ENCODE measurements at places on chromosomes 16 and 17.

GRCh38 chr17:50155115-50155819 is 4.8 kb upstream of the PPP1R9B start:
- DNase-seq: no peak

- DNase-seq: no peak
Observed at GRCh38 chr16:16076423-16076813, 127.0 kb downstream of the ABCC1 start.

DNA sequence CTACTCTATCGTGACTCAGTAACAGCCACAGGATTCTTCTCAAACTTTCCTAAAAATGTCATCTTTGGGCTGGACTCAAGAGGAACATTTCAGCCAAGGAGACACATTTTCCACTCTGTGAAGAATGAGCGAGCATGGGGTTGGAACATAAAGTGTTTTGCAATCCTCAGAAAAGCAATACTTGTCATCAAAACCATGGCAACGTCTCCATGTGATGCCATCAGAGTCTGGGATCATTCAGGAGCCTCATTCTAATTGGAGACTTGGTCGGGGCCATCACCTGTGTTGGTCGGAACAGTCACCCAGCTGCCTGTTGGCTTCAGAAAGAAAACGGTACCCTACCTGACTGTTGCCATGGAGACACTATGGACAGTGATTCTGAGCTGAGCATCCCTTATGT is 25.5 kb downstream of the MYOCD start:
- DNase-seq: no peak

DNA sequence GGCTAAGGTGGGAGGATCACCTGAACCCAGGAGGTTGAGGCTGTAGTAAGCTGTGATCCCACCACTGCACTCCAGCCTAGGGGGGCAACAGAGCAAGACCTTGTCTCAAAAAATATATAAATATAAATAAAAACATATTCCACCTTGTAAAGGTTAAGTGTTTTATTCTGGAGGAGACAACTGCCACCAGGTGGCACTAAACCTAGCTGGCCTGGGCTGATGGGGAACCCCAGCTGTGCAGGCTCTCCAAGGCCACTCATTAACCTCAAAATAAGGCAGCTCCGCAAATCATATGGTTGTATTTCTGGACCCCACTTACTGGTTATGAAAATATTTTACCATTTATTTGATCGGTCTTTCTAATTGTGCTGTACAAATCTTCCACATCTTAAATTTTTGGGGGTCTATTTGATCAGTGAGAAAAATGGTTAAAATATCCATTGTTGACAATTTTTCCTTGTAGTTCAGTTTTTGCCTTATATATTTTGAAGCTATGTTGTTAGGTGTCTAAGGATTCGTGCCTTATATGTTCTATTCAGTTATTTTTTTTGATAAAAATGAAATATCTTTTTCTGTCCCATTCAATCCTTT is 8.5 kb upstream of the ICAM2 start:
- DNase-seq: peak; percentile 80

DNA sequence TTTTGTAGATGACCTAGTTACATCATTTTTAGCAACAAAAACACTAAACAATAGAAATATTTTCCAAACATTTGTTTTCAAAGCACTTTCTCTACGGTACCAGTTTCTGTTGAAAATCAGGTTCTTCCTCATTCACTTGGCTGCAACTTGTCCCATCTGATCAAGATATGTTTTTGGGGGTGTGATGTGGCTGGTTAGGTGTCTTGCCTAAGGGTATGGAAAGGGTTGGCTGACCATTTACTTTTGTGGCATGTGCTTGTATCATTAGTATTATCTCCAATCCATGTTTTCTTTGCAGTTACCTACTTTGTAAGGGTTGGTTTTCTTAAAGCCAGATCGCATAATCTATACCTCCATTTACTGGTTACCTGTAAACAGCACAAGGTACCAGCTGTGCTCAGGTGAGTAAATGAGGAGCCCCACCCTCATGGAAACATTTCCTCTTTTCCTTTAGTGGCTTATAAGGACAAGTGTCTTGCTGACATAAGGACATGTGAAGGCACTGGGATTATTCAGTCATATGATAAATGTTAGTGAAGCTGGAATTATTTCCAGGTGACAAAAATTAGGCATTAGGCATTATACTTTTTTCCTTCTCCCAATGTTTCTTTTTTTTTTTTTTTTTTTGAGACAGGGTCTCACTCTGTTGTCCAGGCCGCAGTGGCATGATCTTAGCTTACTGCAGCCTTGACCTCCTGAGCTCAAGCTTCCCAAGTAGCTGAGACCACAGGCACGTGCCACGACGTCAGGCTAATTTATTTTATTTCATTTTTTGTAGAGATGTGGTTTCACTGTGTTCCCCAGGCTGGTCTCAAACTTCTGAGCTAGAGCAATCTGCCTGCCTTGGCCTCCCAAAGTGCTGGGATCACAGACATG is 162.0 kb downstream of the CCDC182 start:
- DNase-seq: no peak

DNA sequence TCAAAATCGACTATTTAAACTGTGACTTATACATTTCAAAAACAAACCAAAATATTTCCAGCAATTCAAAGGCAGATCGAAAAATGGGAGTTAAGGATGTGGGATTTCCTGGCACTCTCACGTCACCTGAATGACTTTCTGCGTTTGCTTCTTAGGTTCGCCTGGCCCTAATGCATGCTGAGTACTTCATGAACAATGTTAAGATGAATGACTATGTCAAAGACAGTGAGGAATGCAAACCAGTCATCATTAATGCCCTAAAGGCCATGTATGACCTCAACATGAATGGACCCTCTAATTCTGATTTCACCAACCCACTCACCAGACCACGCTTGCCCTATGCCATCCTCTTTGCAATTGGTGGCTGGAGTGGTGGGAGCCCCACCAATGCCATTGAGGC is 7.3 kb downstream of the KLHL10 start:
- DNase-seq: no peak

- DNase-seq: no peak
Observed at GRCh38 chr16:57883953-57884654, 81.8 kb upstream of the KIFC3 start.

DNA sequence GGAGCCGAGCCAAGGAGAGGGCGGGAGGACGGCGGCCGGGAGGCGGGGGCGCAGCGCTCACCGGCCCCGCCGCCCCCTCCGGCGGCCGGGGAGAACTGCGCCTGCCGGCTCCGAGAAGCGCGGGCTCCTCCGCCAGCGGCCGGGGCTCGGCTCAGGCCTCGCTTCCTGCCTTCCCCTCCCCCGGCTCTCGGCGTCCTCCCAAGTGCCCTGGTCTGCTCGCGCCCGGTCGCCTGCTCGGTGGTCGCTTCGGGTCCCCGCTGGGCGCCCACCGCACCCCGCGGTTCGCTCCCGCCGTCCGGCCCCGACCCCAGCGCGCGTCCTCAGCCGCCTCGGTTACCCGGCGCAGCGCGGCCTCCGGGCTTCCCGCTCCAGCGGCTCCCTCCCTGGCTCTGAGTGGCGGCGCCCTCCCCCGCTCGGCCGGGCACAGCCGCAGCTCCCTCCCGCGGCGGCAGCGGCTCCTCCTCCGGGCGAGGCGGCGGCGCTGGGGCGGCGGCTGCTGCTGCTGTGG is 313 bp downstream of the UBTF start:
- peak; percentile 75 for DNase-seq

DNA sequence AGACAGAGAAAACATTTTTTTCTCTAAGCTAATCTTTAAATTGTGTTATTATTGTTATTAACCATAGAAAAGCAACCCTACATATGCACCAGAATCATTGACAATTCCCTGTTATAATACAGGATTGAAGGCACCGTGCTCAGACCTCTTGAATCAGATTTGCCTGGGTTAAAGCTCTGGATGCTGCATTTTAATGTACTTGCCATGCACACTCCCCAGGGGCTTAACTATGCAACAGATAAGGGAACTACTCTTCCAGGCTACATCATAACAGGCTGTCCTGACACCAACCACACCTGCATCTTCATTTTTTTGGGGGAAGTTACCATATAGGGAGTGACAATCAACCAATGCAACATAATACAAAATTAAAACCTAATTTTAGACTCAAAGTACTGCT is 1187.6 kb upstream of the CDH8 start:
- no peak for DNase-seq

- no peak for DNase-seq
Observed at GRCh38 chr17:10127819-10128425, 70.5 kb downstream of the GAS7 start.

DNA sequence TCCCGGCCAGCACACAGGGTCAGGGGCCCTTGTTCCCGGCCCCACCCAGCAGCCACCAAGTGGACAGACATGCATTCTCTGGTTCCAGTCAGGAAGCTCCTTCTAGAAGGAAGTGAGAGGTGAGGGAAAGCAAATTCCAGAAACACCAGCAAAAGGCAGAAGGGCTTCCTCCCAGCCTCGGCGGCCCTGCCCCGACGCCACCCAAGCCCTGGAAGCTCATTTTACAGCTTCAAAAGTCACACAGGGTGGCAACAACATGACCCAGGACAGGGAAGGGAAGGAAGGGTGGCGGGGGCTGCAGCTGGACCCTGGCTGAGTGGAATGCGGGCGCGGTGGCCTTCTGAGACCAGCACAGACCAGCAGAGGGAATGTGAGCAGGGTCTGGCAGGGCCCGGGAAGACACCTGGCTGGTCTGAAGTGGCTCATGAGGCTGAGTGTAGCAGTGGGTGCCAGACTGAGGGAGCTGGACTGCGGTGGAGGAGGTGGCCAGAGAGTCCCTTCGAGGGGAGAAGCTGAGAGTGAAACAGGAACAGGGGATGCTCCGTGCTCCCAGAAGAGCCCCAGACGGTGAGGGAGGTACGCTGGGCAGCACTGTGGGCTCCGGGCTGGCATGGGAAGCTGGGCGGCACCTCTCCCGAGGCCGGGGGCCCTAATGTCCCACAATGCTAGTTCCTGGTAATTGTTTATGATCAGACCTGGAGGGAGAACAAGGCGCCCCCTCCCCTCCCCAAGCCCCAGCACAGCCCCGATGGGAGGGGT is 1.9 kb upstream of the UNC13D start:
- DNase-seq: no peak

DNA sequence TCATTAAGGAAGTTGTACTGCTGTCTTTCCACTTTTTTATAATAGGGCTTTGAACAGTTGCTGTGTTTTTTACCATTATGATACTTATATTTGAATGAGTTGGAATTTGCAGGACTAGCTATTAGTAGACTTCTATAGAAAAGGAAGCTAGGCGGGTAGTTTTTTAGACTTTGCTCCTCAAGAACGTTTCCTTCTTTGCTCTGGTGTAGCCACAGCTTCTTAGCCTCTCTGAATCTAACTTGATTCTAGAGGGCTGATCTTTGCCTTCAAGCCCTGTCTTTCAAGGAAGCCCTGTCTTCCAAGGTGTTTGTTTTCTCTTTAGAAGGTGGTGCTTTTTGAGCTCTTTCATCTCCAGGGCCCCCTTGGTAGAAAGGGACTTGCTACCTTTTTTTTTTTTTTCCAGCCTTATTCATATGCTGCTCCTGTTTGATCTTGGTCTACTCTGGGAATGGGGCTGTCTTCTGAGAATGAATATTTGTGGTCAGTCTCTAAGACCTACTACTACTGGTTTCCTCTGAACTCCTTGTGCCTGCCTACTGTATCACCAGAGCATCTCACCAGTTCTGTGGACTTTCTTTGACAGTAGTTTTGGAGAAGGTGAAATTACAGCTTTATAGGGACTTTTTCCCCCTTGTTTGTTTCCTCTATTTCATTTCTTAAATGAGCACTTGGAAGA is 52.3 kb upstream of the RASL10B start:
- DNase-seq: no peak

GRCh38 chr17:81065500-81065899 is 30.5 kb downstream of the BAIAP2 start:
- DNase-seq: no peak

DNA sequence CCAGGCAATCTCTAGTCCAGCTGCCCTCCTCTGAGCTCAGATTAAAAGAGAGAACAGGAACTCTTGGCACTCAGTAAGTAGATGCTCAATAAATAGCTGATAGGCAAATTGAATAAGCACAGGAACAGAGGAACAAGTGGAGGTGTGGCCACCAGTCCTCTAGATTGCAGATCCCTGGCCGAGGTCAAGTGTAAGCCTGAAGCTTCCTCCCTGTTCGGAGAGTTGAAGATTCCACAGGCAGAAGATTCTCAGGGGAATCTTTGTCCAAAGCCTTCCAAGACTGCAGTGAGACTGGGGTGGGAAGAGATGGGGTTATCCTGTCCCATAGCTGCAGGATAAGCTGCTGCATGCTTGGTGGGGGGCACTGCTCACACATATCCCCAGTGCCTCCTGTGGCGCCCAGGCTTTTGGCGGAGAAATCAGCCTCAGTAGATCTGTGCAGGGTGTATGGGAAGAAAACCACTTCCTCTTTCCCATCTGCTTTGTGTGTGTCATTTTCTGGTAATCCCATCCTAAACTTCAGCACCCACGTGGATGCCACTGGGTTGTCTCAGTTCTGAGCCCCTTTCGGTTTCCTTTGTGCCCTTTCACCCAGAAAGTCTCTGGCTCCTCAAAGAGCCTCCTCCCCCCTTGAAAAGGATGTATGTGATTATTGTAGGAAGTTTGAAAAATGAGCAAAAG is 12.1 kb downstream of the CD300A start:
- peak; percentile 34 for DNase-seq

DNA sequence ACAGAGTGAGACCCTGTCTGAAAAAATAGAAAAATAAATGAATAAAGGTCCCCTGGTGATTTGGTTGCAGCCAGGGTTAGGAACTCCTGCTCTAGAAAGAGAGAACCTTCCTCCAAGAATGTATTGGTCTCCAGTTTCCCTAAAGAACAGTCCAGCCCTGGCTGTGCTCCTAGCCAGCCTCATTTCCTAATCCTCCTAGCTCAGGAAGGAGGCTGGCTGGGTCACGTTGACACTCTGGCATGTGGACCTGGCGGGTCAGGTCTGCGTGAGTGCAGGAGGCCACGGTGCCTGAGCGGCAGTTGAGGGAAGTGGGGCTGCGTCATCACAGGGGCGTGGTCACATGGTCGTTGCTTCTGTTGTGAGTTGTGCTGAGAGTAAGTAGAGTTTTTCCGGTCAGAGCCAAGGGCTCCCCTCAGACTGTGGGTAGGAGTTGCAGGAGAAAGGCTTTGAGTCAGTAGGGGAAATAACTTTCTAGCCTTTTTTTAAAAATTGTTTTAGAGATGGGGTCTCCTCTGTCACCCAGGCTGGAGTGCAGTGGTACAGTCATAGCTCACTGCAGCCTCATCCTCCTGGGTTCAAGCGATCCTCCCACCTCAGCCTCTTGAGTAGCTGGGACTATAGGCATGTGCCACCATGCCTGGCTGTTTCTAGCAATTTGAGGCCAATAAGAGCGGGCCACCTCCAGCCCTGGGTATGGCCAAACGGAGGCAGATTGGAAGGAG is 194.0 kb upstream of the CIBAR2 start:
- DNase-seq: peak; percentile 89

GRCh38 chr16:1048442-1049112 is 24.0 kb upstream of the SSTR5 start:
- DNase-seq: no peak

GRCh38 chr17:55463600-55463999 is 42.0 kb upstream of the MMD start:
- DNase-seq: no peak
